ENCODE measurements at places on chromosomes 7 and 10. TPM values are rescaled to one million over a fixed set of nuclear protein-coding genes. Genes with fewer than 3 reads are reported as not detected.

H2BK1 gene
- not detected for total RNA-seq

- H3K4me1 ChIP-seq: peaks cover 24% of the 10 kb centered on the region
- H3K27ac ChIP-seq: no peak overlapping the region
- no peaks in the 10 kb centered on the region for H3K36me3 ChIP-seq
- no peak for DNase-seq
- H3K27me3 ChIP-seq: peaks cover 2% of the 10 kb centered on the region
Observed at GRCh38 chr7:31419505-31420055, 79.1 kb upstream of the NEUROD6 start.

DNA sequence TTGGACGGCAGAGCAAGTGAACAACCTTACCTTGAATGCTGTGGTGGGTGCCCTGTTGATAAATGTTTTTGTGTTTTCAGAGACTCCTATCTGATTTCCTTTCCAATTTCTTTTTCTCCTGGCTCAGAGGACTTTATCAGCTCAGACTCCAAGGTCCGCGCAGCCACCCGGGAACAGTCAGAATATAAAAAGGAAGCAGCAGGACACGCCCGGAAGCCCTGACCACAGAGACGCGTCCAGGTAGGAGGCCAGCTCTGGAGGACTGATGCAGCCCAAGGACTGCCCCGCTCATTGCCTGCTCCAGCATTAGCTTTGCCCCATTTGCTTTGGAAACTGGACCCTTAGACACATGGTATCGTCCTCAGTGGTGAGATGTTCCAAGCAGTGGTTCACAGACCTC lies 61.3 kb downstream of the TACC2 start:
- H3K27ac ChIP-seq: no peak overlapping the region
- no peak for DNase-seq
- H3K4me3 ChIP-seq: no peak overlapping the region

DNA sequence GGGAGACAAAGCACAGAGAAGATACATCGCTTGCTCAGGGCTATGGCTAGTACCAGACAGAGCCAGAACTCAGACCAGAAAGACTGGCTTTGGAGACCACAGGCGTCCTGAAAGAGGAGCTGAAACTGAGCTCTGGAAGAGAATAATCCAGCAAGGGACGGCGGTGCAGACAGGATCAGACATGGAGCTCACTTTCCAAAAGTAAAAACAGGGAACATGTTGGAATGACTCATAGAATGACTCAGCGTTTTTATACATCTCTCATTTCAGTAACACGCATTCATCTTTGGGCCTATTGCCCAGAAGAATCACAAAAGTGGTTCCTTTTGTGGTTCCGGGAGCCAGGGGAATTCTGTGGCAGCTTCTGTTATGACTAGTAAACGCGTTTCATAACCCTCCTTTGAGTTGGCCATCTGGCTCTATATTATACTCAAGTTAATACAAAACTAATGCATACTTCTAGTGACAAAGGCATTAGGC lies 37.2 kb downstream of the PLEKHS1 start:
- no peak for DNase-seq
- H3K27ac ChIP-seq: no peak overlapping the region
- no peak overlapping the region for H3K4me3 ChIP-seq
- H3K36me3 ChIP-seq: no peaks in the 10 kb centered on the region

- no peak overlapping the region for H3K4me3 ChIP-seq
- no peak overlapping the region for H3K27ac ChIP-seq
- H3K36me3 ChIP-seq: no peaks in the 10 kb centered on the region
- DNase-seq: no peak
- no peaks in the 10 kb centered on the region for H3K27me3 ChIP-seq
Observed at GRCh38 chr7:151999424-152000090, 25.9 kb upstream of the GALNT11 start.

BAIAP2L1 gene
- 37.5 TPM for total RNA-seq

LRWD1 gene
- total RNA-seq: 41.7 TPM

DNA sequence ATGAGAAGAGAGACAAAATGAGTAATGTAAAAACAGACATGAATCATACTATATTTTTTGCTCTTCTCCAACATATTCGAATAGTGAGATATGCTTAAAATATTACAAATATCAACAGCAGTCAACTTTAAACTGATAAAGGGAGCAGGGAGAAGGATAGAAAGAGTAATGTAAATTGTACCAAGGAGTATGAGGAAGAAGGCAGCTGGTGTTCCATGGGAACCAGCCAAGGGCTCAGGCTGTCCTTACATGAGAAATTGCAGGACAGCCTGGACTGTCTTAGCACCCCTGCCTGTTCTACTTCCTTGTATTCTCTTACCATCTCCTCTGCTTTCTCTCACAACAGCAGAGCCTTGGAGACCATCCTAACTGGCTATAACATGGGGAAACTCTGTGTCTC lies 128.7 kb downstream of the TSPAN12 start:
- H3K27ac ChIP-seq: peak overlapping the region; percentile 44
- H3K4me3 ChIP-seq: no peak overlapping the region
- no peaks in the 10 kb centered on the region for H3K36me3 ChIP-seq
- no peak for DNase-seq

GRCh38 chr7:19705663-19706062 lies 3.2 kb downstream of the POLR1F start:
- H3K4me1 ChIP-seq: peaks cover 36% of the 10 kb centered on the region
- H3K4me3 ChIP-seq: peak overlapping the region; percentile 9
- no peak overlapping the region for H3K27ac ChIP-seq
- DNase-seq: no peak
- H3K27me3 ChIP-seq: no peaks in the 10 kb centered on the region

DNA sequence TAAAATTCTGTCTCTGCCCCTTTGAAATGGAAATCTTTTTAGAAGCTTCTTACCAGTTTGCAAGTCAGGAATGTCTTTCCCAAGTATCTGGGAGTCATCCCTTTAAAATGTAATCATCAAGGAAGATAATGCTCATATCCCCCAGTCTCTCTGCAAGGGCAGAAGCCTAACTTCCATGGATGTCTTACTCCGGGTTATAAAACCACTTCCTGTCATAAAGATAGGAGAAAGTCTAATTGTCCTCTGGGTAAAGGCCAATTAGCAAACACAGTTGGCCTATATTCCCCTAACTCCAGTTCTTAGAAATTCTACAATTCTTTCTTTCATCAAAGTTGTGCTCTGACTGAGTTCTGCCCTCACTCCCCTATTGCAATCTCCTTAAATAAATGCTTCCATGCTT lies 1631.5 kb upstream of the LRRTM3 start:
- no peak for DNase-seq
- H3K36me3 ChIP-seq: no peaks in the 10 kb centered on the region
- H3K4me1 ChIP-seq: peaks cover 11% of the 10 kb centered on the region
- H3K27ac ChIP-seq: peak overlapping the region; percentile 1
- no peak overlapping the region for H3K4me3 ChIP-seq

GRCh38 chr10:60140651-60141632 lies 234.6 kb upstream of the CCDC6 start:
- H3K4me1 ChIP-seq: peaks cover 18% of the 10 kb centered on the region
- no peak overlapping the region for H3K27ac ChIP-seq
- H3K27me3 ChIP-seq: no peaks in the 10 kb centered on the region

APBB1IP gene
- 0.16 TPM for total RNA-seq

GPR26 gene
- 0.05 TPM for total RNA-seq

HACD1 gene
- total RNA-seq: 18.6 TPM

GRCh38 chr10:115092555-115093285 lies 445 bp upstream of the ATRNL1 start:
- H3K27me3 ChIP-seq: peaks cover 24% of the 10 kb centered on the region
- H3K36me3 ChIP-seq: peaks cover 3% of the 10 kb centered on the region
- peak overlapping the region; percentile 84 for H3K4me3 ChIP-seq
- peak; percentile 69 for DNase-seq
- peaks cover 35% of the 10 kb centered on the region for H3K4me1 ChIP-seq

DNA sequence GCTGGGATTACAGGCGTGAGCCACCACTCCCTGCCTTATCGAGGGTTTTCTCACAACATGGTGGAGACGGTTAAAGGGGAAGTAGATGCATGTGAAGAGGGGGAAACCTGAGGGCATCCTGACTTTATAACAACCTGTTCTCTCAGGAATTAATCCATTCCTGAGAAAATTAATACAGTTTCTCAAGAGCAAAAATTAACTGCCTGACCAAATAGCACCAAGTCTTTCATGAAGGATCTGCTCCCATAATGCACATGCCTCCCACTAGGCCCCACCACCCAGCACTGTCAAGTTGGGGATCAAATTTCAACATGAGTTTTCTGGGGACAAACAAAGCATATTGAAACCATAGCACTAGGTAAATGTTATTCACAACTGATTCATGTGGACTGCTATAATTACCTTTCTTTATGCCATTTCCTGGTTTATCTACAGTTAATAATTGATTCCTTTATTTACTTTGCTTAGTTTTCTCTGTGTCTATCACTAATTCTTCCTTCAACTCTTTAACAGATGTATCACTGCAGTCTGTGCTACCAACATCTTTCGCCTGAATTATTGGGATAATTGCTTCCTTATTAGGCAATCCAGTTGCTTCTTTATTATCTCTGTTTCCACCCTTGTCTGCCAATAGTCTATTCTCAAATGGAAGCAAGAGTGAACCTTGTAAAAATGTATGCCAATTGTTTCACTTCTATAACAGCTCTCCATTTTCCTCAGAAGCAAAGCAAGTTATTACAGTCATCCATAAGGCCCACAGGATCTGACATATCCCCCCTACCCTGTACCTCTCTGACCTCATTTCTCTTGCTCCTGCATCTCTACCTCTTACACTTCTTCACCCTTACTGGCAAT lies 12.9 kb upstream of the MICU1 start:
- no peak overlapping the region for H3K4me3 ChIP-seq
- H3K27ac ChIP-seq: no peak overlapping the region
- peaks cover 8% of the 10 kb centered on the region for H3K4me1 ChIP-seq
- H3K36me3 ChIP-seq: no peaks in the 10 kb centered on the region

DNA sequence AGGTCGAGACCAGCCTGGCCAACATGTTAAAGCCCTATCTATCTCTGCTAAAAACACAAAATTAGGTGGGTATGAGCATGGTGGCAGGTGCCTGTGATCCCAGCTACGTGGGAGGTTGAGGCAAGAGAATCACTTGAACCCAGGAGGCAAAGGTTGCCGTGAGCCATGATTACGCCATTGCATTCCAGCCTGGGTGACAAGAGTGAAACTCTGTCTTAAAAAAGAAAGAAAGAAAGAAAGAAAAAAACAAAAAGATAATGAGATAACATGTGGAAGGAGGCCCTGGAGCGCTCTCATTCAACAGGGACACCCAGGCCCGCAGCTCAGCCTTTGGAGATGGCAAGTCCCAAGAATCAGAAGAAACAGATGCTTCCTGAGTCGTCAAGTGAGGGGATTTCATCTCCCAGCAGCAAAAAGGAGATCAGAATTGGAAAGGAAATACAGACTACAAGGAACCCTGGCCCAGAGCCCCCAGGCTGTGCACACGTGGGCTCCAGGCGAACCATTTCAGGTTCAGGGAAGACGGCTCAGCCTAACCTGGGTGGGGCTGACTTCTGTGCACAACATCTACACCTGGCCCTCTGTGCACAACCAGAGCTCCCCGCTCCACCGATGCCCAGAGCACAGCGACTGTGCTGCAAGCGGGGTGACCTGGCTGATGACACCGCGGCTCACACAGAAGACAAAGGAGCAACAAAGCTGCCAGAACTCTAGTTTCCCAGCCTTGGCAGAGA lies 33.3 kb downstream of the GNA12 start:
- H3K4me3 ChIP-seq: no peak overlapping the region
- H3K36me3 ChIP-seq: peaks cover 3% of the 10 kb centered on the region
- peak overlapping the region; percentile 89 for H3K27ac ChIP-seq
- peaks cover 91% of the 10 kb centered on the region for H3K4me1 ChIP-seq

UNC5B gene
- total RNA-seq: 31.6 TPM

DNA sequence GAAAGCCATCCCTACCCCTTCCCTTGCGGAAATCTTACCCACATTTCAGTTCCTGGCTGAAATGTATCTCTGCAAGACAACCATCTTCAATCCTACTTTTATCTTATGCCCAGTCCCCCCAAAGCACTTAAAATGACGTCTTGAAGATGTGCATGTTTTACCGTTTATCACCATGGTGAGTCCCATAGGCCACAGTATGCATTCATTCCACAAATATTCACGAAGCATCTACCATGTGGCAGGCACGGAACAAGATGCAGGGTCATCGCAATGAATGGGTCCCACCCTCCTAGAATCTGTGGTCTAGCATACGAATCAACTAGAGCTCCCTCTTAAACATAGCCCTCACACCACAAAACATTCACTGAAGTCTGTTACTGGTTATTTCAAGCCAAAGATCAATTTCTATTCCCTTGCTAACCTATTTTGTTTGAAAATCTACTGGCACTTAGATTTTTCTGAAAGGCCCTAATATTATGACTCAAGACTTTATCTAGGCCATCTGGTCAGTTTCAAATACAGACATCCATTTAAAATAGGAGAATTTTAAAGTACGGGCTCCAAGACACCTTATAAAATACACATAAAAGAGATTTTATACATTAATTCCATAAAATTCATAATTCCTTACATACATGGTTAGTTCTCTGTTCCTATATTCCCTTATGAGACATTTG lies 99.4 kb downstream of the PARD3 start:
- no peak overlapping the region for H3K4me3 ChIP-seq
- no peak overlapping the region for H3K27ac ChIP-seq
- H3K27me3 ChIP-seq: no peaks in the 10 kb centered on the region
- H3K36me3 ChIP-seq: no peaks in the 10 kb centered on the region
- DNase-seq: no peak

DNA sequence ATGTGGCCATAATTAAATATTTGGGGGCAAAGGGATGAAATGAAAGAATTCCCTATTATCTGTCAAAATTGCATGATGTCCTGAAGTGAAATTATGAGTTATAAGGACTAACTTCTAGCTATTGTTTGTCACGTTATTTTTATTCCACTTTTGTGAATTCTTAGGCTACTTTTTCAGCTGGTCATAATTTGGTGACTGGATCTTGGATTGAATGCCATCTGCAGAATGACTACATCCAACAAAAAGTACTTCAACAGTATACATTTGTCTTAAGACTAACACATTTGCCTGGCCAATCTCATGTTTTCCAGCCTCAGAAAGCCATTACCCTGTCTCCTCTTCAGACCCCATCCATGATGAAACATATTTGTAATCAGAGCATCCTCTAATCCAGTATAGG lies 48.1 kb upstream of the WNT16 start:
- no peak for DNase-seq
- H3K4me3 ChIP-seq: no peak overlapping the region
- no peak overlapping the region for H3K27ac ChIP-seq
- peaks cover 20% of the 10 kb centered on the region for H3K36me3 ChIP-seq

DNA sequence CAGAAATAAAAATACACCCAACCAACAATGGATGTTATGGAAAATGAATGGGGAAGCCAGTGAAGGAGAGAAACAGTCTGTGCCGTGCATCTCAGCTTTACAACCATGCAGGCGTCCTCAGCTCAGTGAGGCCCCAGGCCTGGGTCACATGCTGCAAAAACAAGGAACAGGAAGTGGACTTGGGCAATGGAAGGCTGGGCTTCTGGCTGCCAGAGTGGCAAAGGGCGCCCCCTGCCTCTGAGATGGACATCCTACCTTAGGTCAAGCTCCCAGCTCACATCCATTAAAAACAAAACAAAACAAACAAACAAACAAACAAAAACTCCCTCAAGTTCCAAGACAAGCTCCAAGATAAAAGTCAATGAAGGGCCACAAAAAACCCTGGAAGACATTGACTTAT lies 54.7 kb upstream of the AFAP1L2 start:
- peaks cover 12% of the 10 kb centered on the region for H3K36me3 ChIP-seq
- H3K4me1 ChIP-seq: no peaks in the 10 kb centered on the region
- no peak overlapping the region for H3K4me3 ChIP-seq
- H3K27me3 ChIP-seq: no peaks in the 10 kb centered on the region
- peak; percentile 78 for DNase-seq

PDE6C gene
- not detected for total RNA-seq

Data from WTC11 (cell line).